ENCODE measurements at places on chromosomes 6 and 20.

GRCh38 chr6:5359417-5359816, 98.1 kb downstream of the FARS2 start:
- no peaks in the 10 kb centered on the region for H3K27me3 ChIP-seq
- DNase-seq, result no peak
- peaks cover 1% of the 10 kb centered on the region for H3K4me1 ChIP-seq
- H3K27ac ChIP-seq, result no peak overlapping the region
- no peaks in the 10 kb centered on the region for H3K36me3 ChIP-seq

GRCh38 chr6:155041741-155042279, 46.7 kb downstream of the TIAM2 start:
- H3K36me3 ChIP-seq, result no peaks in the 10 kb centered on the region
- H3K27me3 ChIP-seq, result no peaks in the 10 kb centered on the region
- H3K4me3 ChIP-seq, result no peak overlapping the region
- H3K4me1 ChIP-seq, result no peaks in the 10 kb centered on the region

GRCh38 chr6:47334334-47334733, 24.6 kb upstream of the TNFRSF21 start:
- H3K4me1 ChIP-seq, result peaks cover 7% of the 10 kb centered on the region
- H3K27me3 ChIP-seq, result peaks cover 29% of the 10 kb centered on the region
- no peak overlapping the region for H3K4me3 ChIP-seq

- H3K27me3 ChIP-seq, result peaks cover 6% of the 10 kb centered on the region
- peaks cover 6% of the 10 kb centered on the region for H3K4me1 ChIP-seq
- H3K27ac ChIP-seq, result no peak overlapping the region
- no peak for DNase-seq
- no peaks in the 10 kb centered on the region for H3K36me3 ChIP-seq
Measured at GRCh38 chr6:146361128-146361924, 182.3 kb upstream of the RAB32 start.

DNA sequence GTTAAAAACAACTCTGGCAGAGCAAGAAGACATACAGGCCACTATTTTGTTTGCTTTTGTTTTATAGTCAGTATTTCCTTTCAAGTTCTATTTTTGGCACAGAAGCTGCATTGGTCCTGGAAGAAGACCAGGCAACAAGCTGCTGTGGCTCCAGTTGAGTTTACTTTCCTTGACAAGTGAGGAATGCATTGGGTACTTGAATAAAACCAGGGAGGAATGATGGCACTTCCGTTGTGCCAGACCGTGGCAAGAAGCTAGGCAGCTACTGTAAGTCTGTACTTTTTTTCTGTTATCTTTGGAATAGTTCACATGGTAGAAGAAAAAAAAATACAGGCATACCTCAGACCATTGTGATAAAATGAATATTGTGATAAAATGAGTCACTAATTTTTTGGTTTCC, 66.3 kb downstream of the NCOA3 start:
- H3K27ac ChIP-seq, result peak overlapping the region; percentile 62
- H3K36me3 ChIP-seq, result peaks cover 20% of the 10 kb centered on the region
- no peak for DNase-seq
- no peak overlapping the region for H3K4me3 ChIP-seq

DNA sequence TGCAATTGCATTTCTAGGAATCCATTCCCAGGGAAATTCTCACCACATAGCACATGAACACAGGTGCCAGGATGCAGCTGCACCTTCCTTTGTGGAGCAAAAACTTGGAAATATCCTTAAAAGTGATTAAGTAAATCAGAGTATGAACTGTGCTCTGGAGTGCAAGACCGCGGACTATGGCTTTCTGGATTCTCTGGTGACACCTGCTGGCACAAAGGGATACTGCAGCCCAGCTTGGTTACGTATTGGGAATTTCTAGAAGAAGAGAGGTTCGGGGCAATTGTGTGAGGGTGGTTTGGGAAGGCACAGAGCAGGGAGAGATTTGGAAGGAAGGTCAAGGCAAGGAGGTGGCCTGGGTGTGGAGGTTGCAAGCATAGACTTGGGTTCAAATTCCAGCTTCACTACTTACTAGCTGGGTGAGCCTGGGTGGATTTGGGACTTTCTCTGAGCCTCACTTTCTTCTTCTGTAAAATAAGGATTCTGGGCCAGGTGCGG, 15.9 kb upstream of the PEDS1 start:
- no peaks in the 10 kb centered on the region for H3K27me3 ChIP-seq
- H3K36me3 ChIP-seq, result peaks cover 1% of the 10 kb centered on the region
- peak; percentile 60 for DNase-seq
- H3K4me3 ChIP-seq, result no peak overlapping the region
- H3K27ac ChIP-seq, result peak overlapping the region; percentile 11

DNA sequence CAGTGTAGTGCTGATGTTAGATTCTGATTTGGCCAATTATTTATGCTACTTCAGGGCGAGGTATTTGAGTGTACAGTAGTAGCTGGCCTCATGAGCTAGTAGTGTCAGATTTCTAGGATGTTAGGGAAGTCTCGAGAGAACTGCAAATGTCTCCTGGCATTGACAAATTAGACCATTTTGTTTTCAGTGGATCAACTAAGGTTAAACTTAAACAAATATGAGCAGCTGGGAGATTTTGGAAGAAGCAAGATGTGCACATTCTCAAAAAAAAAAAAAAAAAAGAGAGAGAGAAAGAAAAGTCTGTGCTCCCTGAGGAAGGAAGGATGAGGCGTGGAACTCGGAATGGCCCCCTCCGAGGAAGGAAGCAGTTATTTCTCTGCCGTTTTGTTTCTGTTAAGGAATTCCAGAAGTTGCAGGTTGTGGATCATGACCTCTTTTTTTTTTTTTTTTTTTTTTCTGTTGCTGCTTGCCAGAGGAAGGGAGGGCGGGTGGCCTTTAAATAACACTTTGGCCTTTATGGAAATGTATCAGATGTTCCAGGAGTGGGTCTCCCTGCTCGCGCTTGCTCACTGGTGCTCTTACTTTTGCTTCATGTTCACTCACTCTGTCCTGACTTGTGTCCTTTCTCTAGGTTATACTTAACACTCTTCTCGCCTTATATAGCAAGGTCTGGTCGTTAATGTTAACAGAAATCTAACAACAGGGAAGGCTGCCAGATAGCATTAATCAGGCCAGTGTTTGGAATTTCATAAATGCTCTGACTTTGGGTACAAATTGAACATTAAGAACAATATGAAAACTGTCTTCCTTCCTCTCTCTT, 124.4 kb downstream of the TCP11 start:
- no peaks in the 10 kb centered on the region for H3K27me3 ChIP-seq
- no peak for DNase-seq
- peaks cover 28% of the 10 kb centered on the region for H3K4me1 ChIP-seq
- peak overlapping the region; percentile 8 for H3K4me3 ChIP-seq
- peaks cover 7% of the 10 kb centered on the region for H3K36me3 ChIP-seq
